ENCODE measurements at places on chromosomes 1 and 21.

DNA sequence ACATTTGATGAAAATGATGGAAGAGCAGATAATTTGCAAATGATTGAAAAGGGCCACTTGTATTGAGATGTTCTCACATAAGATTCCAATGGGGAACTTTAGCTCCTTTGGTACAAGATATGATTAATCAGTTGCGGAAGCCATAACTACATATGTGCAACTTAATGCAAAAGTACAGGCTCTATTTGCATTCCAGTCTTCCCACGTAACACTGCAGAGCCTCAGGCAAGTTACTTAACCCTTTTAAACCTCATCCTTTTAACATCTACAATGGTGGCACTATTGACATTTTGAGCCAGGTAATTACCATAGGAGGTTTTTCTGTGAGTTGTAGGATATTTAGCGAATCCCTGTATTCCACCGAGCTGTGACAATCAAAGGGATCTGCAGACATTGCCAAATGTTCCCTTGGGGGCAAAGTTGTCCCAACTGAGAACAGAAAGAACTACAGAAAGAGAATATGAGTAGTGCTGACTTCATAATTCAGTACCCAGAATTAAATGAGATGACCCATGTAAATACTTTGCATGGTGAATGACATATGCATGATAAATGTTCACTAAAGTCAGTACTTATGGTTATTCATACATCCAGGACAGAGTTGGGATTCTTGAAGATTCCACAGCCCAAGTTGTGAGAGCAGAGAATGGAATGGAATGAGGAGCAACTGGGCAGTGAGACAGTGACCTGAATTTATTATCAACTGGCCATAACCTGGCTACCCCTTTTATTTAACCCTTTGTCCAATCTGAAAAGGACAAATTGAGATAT lies 62.6 kb downstream of the SPAG17 start:
- H3K4me1 ChIP-seq = no peaks in the 10 kb centered on the region
- no peak overlapping the region for H3K4me3 ChIP-seq
- no peak for DNase-seq

DNA sequence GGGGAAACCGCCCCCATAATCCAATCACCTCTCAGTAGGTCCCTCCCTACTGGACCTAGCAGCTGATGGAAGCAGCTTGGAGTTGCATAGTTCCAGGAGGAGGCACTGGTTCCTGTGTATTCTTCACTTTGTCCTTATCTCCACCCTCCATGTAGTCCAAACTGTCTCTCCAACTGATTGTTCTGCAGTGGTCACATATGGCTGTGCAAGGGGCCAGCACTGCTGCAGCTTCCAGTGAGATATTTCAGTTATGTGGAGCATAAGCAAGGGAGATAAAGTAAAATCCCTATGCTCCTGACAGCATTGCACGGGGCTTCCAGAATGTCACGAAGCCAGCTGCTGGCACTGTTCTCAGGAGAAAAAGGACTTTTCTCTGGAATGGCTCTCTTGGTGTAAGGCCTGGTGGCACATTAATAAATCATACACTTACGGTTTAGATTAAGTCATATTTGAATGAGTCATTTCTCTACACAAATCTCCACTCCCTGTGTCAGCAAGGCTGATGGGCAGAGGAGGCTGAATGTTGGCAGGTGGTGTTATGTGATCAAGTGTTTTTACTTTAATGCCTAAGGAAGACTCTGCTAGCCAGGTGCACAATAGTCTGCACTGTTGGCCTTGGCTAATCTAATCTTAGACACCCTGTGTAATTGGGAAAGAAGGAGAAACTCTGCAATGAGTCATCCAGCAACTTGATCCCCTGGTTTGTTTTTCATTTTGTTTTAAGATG lies 93.4 kb downstream of the KCNK1 start:
- no peaks in the 10 kb centered on the region for H3K27me3 ChIP-seq
- DNase-seq = no peak
- peaks cover 17% of the 10 kb centered on the region for H3K4me1 ChIP-seq

GRCh38 chr1:159911326-159912070 lies 11.5 kb upstream of the CFAP45 start:
- H3K4me1 ChIP-seq = peaks cover 39% of the 10 kb centered on the region
- H3K27me3 ChIP-seq = no peaks in the 10 kb centered on the region
- no peak overlapping the region for H3K4me3 ChIP-seq
- no peak for DNase-seq

DNA sequence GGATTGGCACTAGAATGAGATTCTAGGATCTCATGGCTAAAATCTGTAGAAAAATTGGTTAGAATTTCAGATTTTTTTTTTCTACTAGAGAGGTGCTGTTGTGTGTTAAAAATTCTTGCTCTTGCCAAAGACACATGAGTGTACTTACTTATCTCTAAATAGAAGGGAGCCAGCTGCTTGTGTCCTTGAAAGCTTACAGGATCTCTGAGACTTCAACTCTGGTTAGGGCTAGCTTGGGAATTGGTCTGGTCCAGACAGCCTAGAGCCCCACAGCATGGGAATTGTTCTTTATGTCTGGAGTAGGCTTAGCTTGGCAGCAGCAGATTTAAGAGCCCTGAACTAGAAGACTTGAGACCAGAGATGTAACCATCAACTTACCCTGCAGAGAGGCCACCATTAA lies 37.3 kb downstream of the MACO1 start:
- H3K4me3 ChIP-seq = no peak overlapping the region
- no peaks in the 10 kb centered on the region for H3K27me3 ChIP-seq
- no peaks in the 10 kb centered on the region for H3K36me3 ChIP-seq
- H3K4me1 ChIP-seq = peaks cover 73% of the 10 kb centered on the region
- peak overlapping the region; percentile 77 for H3K27ac ChIP-seq

- H3K4me3 ChIP-seq = no peak overlapping the region
- DNase-seq = no peak
- no peak overlapping the region for H3K27ac ChIP-seq
- H3K27me3 ChIP-seq = no peaks in the 10 kb centered on the region
These were observed 580.4 kb downstream of the TTLL7 start for GRCh38 chr1:83418558-83418957.

DNA sequence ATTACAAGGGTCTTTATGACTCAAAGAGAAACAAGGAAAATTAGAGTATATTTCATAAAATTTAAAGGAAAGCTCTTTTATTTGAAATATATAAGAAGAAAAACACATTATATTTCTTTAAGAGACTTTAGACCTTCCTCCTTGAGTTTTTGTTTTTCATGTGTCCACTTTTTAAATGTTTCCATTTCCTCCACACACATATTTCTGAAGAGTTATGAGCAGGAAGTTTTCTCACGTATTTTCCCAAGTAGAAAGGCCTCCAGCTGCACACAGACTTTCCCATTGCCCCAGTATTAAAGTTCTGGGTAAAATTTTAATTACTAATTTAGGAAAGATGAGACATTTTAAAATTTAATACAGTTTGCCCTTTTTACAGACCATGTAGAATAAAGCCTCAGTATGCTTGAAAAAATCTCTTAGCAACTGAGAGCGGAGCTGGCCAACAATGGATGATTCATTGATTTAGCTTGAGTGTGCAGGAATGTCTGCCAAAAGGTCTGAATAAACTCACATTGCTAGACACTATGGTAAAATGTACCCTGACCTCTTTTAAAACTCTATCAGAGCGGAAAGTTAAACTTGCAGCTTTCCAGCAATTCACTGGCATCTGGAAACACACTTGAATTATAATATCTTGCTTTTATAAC lies 57.9 kb downstream of the DDAH1 start:
- no peaks in the 10 kb centered on the region for H3K36me3 ChIP-seq
- H3K27ac ChIP-seq = peak overlapping the region; percentile 67
- H3K4me3 ChIP-seq = no peak overlapping the region
- no peaks in the 10 kb centered on the region for H3K27me3 ChIP-seq
- DNase-seq = no peak
- H3K4me1 ChIP-seq = peaks cover 17% of the 10 kb centered on the region
